ENCODE measurements at places on chromosomes 6 and 20.

- peak; percentile 23 for DNase-seq
Measured at GRCh38 chr6:3228046-3228671, 706 bp upstream of the TUBB2B start.

DNA sequence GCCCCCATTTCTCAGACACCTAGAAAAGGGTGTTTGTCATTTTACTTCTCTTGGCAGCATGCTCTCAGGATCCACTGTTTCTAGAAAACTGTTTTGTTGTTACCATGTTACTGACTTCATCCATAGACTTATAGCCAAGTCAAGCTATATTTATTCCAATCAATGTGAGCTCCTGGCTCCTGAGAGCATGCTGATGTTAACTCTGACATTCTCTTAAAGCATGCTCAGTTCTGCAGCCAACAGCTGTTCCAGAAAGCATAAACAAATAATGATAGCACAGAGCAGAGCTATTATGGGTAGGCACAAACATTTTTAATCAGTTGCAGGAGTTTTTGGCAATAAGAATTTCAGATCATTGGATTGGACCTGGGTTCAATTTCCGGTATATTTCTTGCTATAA is 92.4 kb upstream of the CEP85L start:
- no peak for DNase-seq

- no peak for DNase-seq
Measured at GRCh38 chr6:145531822-145532221, 203.5 kb downstream of the EPM2A start.

- DNase-seq: no peak
Measured at GRCh38 chr6:7203939-7204338, 96.2 kb downstream of the RREB1 start.

DNA sequence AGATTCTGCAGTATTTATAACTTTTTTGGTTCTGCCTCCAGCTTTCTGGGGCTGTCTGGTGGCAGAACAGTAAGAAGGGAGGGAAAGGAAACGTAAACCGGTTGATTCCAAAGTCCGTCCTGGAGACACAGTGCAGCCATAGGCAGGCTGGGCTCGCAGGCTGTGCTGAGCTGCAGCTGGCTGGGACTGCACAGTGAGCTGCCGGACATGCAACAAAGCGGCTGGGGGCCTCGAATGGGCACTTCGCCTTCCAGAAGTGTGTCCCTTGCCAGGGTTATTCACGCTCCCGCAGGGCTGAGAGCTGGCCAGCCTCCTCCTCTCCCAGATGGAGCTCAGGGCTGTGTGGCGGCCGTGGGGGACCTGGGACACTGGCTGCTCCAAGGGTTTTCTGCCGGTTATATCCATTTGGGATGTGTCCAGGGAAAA is 78.1 kb upstream of the CD93 start:
- DNase-seq: no peak

- DNase-seq: no peak
Measured at GRCh38 chr20:62321521-62321948, 18.7 kb downstream of the ADRM1 start.

- no peak for DNase-seq
Measured at GRCh38 chr6:131758920-131759319, 48.1 kb upstream of the CTAGE9 start.

DNA sequence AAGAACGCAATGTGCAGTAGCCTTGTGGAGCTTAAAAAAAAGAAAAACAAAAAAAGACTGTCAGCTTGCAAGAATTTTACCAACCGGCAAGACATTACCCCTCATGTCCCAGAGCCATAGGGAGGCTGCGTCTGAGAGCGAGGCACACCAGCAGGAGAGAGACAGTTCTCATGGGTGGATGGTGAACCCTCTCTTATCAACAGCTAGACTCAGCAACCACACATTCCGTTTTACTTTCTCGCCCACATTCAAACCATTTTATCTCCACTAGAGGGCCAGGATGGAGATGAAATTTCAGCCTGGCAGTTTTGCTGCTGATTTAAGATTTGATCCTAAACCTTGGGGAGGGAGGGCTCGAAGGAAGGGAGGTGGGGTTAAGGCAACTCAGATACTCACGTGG is 247.0 kb downstream of the ATXN1 start:
- no peak for DNase-seq

GRCh38 chr20:48275286-48276020 is 490.2 kb upstream of the SULF2 start:
- DNase-seq: no peak
